Stimulated activated CD4-positive, alpha-beta T cell treated with anti-CD3 and anti-CD28 coated beads, Interleukin-1b, Interleukin-23, amount 100 ng/mL, for 4 hours (primary cell): ENCODE measurements at places on chromosomes 5 and 9.

GRCh38 chr5:64566310-64566916 is 60.6 kb downstream of the RGS7BP start:
- no peak for DNase-seq

DNA sequence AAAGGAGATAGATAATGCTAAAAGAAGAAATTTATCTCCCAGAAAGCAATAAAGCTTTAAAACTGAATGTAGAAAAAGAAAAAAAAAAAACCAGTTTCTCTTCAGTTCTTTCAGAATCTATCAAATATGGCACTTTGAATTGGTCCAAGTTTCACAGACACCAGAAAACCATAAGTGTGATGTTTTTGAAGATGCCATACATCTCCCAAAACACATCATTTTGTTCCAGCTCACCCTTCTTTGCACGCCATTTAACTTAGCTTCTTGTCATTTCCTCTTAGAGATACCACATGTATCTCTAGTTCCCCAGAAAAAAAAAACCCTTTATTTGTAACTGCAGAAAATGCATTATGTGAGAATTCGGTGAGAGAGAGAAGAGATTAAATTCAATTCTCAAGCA is 46.1 kb upstream of the MAMDC2 start:
- no peak for DNase-seq

DNA sequence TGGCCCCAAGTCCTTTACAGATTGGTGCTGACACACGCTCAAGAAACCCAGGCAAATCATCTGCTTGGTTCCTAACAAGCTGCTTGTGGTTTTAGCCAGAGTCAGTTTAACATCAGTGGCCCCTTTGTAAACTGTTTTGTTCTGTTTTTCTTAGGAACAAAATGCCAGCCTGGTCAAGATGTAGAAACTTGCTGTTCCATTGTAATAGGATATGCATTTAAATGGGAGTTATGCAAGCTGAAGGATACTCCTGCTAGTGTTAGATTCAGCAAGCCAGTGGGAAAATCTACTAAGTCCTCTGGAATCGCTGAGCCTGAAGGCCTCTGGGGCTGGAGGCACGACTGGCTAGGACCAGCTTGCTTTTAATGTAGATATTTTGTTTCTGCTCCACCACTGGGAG is 391.1 kb downstream of the TLE4 start:
- DNase-seq, result no peak

GRCh38 chr9:135363596-135363995 is 116.0 kb upstream of the PPP1R26 start:
- no peak for DNase-seq

DNA sequence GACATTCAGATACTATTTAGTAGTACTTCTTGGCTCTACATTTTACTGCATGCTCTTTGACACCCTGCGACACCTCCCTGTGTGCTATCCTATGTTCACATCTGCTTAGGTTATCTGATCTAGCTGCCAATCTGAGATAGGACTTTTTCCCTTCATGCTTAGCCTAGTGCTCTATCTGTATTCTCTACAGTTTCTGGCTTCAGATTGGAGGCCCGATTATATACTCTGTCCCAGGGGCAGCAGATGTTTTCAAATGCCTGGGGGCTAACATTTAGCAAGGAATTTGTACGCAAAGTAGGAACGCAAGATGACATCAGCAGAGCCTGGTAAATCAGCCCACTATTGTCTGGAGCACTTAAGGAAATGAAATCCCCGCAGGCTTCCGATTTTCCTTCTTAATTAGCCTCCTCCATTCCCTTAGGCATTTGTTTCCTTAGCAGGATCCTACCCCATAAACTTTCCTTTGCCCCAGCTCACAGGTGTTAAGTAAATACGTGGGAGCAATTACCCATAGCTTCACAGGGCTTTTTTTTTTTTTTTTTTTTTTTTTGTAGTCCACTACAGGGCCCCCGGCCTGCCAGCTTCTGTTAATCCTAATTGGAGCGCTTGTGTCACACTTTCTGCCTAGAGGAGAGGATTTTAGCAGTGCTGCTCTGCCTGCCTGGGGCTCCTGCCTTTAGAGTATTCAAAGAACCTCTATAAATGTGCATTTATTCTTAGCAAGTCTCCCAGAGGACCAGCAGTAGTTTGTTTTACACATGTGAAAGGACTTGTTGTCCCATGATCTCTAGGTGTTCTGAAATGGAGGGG is 61.1 kb upstream of the LPAR1 start:
- no peak for DNase-seq

DNA sequence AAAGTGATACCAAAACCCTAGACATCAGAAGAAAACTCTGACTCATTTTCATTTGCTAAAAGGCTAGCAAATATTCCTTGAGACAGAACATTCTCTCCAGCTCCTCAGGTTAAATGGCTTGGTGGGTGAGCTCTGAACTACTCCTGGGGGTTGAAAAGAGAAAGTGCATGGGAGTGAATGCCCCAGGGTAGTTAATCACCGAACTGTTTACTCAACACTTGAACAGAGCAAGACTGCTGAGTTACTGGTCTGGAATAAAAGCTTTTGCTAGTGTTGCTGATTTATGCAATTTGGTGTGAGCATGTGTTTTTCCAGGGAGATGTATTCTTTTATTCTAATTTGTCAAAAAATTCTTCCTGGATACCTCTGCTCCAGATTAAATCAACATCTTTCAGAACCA is 88.3 kb upstream of the PRDM9 start:
- no peak for DNase-seq

- DNase-seq, result no peak
Observed at GRCh38 chr5:171549274-171549673, 129.8 kb downstream of the FGF18 start.

- DNase-seq, result no peak
Observed at GRCh38 chr5:102554082-102554481, 55.3 kb upstream of the SLCO6A1 start.

- no peak for DNase-seq
Observed at GRCh38 chr5:90802474-90803317, 244.1 kb downstream of the ADGRV1 start.

GRCh38 chr5:36720688-36721087 is 114.3 kb downstream of the SLC1A3 start:
- no peak for DNase-seq

GRCh38 chr9:98214811-98215210 is 22.4 kb upstream of the CORO2A start:
- DNase-seq, result no peak

DNA sequence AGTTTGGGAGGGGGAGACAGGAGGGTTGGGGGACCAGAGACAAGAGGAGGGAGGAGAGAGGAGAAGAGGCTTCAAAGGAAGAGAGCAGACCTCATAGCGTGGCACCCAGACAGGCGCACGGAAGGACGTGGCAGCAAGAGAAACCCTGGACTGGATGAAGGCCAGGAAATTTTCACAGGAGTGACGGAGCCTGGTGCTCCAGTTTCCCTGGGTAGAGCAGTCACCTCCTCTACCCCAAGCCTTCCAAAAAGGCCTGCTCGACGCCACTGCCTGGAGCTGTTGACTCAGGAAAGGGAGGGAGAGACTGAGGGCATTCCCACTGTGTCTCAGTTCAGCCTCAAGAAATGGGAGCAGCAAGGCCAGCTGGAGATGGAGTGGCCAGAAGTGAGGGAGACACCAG is 19.3 kb downstream of the AK8 start:
- DNase-seq, result no peak

GRCh38 chr9:104853683-104854082 is 74.3 kb downstream of the ABCA1 start:
- DNase-seq, result no peak

GRCh38 chr9:23769307-23769935 is 56.6 kb downstream of the ELAVL2 start:
- no peak for DNase-seq

DNA sequence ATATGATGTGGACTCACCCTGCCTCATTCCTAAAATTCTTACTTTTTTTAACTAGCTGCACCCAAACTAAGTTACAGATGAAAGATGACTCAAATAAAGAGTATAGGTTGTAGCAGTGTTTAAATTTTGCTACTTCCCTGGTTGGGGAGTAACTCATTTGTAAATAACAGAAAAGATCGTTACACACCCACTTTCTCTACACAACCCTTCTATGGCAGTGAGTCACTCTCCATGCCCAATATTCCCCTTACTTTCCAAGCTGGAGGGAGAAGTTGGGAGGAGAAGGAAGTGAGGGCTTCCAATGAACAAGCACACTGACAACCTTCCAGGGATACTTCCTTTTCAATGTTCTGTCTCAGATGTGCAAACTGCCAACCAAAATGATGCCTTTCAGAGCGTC is 1.9 kb downstream of the RASEF start:
- DNase-seq, result no peak

GRCh38 chr5:77316871-77317661 is 106.6 kb downstream of the PDE8B start:
- no peak for DNase-seq
